ENCODE measurements at places on chromosomes 2 and 18. TPM values are rescaled to one million over a fixed set of nuclear protein-coding genes. Genes with fewer than 3 reads are reported as not detected.

CRYGC gene
- total RNA-seq = not detected

CFLAR gene
- 58.5 TPM for total RNA-seq

CNRIP1 gene
- 0.36 TPM for total RNA-seq

SCN9A gene
- total RNA-seq = 8.3 TPM

CNTNAP5 gene
- total RNA-seq = 5.0 TPM

INO80B gene
- total RNA-seq = 40.5 TPM

DSG2 gene
- 117 TPM for total RNA-seq

PRADC1 gene
- total RNA-seq = 16.3 TPM

ARHGEF33 gene
- 1.5 TPM for total RNA-seq

HK2 gene
- 27.6 TPM for total RNA-seq

PLCD4 gene
- 1.4 TPM for total RNA-seq

LOXHD1 gene
- not detected for total RNA-seq

NRBP1 gene
- total RNA-seq = 96.7 TPM

NDUFS1 gene
- total RNA-seq = 95.9 TPM

M1AP gene
- total RNA-seq = 0.71 TPM

FMNL2 gene
- 62.1 TPM for total RNA-seq

C2orf92 gene
- total RNA-seq = 9.0 TPM

SPP2 gene
- total RNA-seq = not detected

CYBRD1 gene
- total RNA-seq = 21.1 TPM

ZNF512 gene
- total RNA-seq = 64.7 TPM

Data from type B pancreatic cell (in vitro differentiated cells).